CD4-positive, alpha-beta memory T cell (primary cell): ENCODE measurements at places on chromosomes 4 and X.

- no peak for DNase-seq
Observed at GRCh38 chr4:119162174-119162573, 26.5 kb downstream of the MYOZ2 start.

DNA sequence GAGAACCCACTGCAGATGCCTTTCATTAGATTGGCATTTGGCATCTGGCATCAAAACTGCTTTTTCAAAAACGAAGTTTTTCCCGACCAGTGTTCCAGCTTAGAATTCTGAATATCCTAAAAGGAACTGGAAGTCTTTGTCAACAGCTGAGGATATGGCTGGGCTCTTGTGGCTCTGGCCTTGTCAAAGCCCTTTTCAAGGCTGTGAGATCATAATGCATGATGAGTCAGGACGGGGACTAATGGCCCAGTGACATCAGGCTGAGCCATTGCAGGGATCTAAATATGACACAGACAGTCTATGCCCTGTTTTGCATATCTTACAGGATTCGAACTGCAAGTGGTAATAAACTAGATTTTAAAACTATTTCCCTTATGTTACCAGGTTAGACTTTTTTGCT lies 306.4 kb downstream of the PTTG2 start:
- no peak for DNase-seq

DNA sequence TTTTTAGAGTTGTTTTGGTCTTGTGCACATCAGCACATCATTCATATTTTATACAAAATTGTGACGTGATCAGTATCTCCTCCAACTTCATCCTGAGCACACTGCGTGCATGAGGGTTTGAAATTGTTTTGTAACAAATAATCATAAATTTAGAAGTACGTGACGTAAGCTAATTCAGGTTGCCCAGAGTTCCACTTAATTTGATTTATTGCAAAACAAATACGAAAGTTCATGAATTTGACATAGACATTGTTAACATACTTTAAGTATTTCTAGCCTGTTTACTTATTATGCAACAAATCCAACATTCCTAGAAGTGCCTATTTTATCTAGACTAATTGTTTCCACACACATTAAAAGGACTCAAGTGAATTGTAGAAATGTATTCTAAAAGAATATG lies 48.3 kb downstream of the MAP7D3 start:
- no peak for DNase-seq

- no peak for DNase-seq
Observed at GRCh38 chr4:78024085-78024484, 33.0 kb upstream of the FRAS1 start.

- no peak for DNase-seq
Observed at GRCh38 chr4:7001271-7001670, 41.9 kb upstream of the TADA2B start.

GRCh38 chr4:88009871-88010270 lies 2.4 kb downstream of the PKD2 start:
- DNase-seq, result no peak

GRCh38 chrX:41737065-41737464 lies 13.1 kb downstream of the GPR82 start:
- peak; percentile 22 for DNase-seq

- DNase-seq, result no peak
Observed at GRCh38 chr4:132071815-132072214, 1077.3 kb upstream of the PCDH10 start.

DNA sequence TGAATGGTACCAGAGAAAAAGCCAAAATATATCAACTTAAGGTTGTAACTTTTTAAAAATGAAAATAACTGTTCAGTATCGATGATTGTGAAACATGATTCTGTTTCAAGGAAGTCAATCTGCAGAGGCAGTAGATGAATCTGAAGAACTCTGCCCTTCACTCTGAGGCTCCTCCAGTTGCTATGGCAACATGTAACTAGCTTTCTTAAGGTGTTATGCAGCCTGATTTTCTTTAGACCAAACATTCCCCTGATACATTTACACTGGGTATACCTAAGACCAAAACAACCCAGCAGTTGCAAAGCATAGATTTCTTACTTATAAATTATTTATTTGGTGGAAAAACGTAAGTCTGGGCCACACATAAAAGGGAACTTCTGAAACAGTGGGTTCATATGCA lies 133.6 kb upstream of the RASGEF1B start:
- DNase-seq, result no peak

GRCh38 chrX:137547291-137547690 lies 18.6 kb upstream of the ZIC3 start:
- DNase-seq, result no peak

DNA sequence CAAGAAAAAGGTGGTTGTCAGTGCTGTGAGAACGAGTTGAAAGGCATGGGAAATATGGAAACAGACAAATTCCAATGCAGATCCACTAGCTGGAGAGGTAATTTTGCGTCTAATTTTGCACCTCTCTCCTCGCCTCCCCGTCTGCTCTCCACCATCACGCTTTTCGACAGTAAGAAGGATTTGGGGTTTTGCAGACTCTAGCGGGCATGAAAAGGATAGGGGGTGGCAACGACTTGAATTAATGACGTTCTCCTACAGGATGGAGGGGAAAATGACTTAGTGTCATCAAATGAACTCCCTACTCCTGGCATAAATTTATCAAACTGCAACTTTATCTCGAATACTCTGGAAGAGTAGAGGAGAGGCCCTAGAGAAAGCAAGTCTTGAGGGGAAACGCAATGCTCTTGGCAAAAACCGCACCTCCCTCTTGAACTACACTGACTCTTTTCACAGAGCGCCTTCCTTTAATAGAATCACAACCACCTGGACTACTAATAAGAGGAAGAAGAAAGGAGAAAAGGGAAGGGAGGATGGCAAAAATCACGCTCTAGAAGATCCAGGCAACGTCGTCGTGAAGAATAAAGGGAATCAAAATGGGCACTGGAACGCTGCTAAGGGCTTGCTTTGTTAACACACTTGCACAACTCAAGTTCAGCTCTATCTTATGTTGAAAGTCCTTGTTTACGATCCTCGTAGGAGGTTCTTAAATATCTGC lies 871 bp upstream of the SLITRK2 start:
- no peak for DNase-seq

DNA sequence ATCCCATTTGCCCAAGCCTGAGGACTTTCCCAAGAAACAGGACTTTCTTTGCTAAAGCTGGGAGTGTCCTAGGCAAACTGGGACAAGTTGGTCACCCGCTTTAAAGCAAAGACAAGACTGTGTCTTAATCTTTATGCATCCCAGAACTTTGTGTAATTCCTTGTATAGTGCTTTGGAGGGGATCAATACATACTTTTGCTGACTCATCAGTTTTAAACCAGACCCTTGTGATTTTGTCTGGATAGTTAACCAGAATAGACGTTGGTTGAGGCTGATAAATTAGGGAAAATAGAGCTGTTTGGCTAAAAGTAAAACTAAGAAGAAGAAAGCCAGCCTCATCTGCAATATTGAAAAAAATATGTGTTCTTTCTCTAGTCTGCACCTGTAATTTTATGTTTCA lies 82.8 kb downstream of the IL1RAPL1 start:
- no peak for DNase-seq

GRCh38 chr4:24763631-24764297 lies 31.6 kb upstream of the SOD3 start:
- DNase-seq, result no peak

GRCh38 chr4:15936495-15936894 lies 2.0 kb downstream of the FGFBP1 start:
- DNase-seq, result no peak

DNA sequence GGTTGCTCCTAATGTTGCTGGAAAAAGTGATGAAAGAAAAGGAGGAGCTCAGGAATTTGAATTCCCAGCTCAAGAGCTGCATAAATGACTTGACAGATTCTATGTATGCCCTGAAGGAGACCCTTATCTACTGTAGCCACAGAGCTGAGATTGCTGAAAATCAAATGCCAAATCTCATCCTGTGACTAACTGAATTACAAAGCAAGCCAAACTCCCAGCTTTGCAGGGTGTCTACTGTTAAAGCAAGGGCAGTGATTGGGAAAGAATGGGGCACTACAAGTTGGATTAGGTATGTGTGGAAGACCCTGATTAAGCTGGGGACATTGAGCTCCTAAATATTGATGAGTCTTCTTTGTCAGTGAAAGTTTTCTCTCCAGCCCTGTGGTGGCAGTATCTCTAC lies 20.8 kb upstream of the SMIM9 start:
- DNase-seq, result no peak

DNA sequence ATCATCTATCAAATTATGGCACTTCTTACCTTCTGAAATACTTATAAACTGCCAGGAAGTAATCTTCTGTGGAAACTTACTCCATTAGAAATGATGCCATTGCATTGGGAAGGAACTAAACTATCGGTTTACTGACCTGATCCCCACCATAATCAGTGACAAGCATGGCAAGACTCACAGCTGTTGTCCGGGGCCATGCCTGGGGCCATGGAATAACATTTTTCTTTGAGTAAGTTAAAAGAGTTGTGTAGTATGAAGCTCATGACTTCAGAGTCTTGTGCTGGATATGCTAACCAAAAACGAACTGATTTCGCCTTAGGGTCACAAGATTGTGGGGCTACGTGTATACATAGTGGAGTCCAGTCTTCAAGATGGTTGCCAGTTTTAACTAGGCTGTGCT lies 15.4 kb downstream of the MTHFD2L start:
- DNase-seq, result no peak

DNA sequence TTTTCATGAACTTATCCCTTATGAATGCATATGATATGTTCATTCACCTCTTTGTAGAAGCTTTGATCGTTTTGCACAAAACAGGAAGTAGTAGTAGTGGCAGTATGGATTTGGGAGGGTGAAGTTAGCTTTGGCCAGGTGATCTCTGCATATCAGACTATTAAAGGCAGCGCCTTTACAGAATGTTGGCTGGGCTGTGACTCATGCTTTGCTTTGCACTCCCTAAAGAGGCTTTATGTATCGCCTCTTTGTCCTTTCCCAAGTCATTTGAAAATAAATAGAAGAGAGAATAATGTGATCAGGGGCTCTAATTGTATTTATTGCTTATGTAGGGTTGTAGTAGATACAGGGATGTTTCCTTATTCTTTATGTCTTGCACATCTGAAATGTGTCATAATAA lies 50.4 kb downstream of the SHROOM3 start:
- DNase-seq, result no peak
